CD8-positive, alpha-beta memory T cell (primary cell): ENCODE measurements at places on chromosomes 11 and 22.

- DNase-seq: no peak
Measured at GRCh38 chr11:64842851-64843685, 1.4 kb downstream of the CDC42BPG start.

DNA sequence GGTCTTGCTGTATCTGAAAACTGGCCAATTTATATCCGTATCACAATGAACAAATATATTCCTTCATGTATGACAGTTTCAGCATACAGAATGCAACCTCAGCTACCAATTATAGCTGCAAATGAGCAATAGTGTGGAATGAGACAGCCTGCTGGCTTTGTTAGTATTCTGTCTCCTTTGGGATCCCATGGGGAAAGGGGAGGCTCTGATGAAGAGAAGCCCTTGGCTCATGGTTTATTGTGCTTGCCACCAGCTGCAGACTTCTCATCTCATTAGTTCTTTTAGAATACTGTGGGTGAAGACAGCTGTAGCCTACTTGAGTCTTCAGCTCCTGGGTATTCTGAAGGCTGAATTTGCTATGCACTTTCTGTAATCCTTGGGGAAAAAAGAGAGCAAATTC, 42.4 kb downstream of the PITPNB start:
- no peak for DNase-seq

- no peak for DNase-seq
Measured at GRCh38 chr11:61091373-61092279, 10.7 kb upstream of the CD5 start.

- no peak for DNase-seq
Measured at GRCh38 chr11:94845622-94846021, 77.5 kb downstream of the AMOTL1 start.
